ENCODE measurements at places on chromosomes 1 and 21.

GRCh38 chr1:213003256-213003655 lies 12.4 kb downstream of the ANGEL2 start:
- no peak for DNase-seq

DNA sequence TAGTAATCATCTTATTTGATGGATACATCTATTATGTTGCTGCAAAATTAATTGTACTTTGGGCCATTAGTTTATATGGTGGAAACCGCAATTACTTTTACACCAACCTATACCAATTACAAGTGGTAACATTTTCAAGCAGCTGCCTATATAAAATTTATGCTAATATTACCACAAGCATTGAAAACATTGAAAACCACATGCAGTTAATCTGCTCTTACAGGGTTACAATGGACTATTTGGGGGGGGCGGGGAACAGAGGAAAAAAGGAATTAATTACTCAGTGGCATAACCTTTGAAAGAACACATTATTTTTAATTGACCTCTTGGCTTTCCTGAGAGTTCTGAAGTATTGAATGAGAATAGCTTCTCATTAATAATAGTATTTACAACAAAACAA lies 1793.2 kb downstream of the NCAM2 start:
- no peak for DNase-seq

GRCh38 chr1:11429935-11430334 lies 49.0 kb upstream of the DISP3 start:
- DNase-seq: no peak

DNA sequence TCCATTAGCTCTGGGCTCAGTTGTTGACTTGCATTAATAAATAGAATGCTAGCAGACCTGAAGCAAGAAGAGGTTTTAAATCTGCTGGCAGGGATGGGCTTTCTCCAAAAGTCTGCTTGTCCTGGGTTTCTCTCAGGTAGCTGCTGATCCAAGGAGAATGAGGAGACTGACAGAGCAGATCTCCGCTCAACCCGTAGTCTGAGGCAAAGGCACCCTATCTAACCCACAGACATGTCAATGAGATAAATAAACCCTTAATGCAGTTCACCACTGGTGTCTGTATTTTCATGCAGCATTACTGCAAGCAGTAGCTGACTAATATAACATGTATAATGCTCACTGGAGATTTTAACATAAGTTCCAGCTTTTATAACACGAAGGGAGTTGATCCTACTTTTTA lies 44.1 kb upstream of the RGS21 start:
- no peak for DNase-seq

DNA sequence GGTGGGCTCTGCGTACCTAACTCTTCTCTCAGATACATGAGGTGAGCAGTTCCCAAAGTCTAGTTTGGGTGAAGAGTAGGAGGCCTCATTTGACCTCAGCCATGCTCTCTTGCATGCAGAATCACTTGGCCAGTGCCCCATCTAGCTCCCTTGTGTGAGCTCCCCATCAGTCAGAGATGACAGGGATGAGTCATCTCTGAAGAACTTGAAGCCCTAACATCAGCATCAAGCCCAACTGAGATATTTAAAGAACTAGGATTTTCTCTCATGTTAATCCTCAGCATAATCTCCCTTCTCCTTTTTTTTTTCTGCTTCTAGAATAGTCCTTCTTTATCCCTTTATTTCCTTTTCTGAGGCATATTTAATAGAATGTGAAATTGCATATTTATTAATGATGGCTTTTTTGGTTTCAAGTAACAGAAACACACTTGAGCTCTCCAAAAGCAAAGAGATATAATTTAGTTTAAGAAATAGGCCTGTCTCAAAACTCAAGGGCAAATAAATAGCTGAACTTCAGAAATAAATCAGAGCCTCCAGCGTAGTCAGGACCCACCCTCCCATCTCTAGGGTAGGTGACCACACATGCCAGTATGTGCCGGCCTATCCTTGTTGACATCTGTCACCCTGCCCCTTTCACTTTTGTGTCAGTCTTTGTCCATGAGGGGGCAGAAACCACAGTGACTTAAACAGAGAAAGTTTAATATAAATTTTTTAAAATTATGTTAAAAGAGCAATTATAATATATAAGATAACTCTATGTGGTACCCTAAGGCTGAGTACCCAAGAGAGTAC lies 112.3 kb downstream of the TSEN15 start:
- no peak for DNase-seq

GRCh38 chr1:195715652-195716051 lies 892.6 kb downstream of the KCNT2 start:
- DNase-seq: no peak

DNA sequence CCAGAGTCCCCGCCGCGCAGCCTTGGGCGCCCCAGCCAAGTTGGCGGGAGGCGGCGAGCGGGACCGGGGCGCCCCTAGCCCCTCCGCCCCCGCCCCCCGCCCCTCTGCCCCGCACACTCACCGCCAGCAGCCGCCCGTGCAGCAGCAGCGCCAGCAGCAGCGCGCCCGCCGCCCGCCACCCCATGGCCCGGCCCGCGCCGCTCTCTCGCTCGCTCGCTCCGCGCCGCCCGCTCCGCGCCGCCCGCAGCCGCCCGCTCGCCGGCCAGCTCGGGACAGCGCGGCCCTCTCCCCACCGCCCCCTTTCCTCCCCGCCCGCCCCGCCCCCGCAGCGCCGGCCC lies at the start of gene HSPG2:
HSPG2 (minus strand) TSS at position 277 of the 338 bp plus-strand sequence; CDS start at position 184, 93 bp downstream.
- DNase-seq: no peak

DNA sequence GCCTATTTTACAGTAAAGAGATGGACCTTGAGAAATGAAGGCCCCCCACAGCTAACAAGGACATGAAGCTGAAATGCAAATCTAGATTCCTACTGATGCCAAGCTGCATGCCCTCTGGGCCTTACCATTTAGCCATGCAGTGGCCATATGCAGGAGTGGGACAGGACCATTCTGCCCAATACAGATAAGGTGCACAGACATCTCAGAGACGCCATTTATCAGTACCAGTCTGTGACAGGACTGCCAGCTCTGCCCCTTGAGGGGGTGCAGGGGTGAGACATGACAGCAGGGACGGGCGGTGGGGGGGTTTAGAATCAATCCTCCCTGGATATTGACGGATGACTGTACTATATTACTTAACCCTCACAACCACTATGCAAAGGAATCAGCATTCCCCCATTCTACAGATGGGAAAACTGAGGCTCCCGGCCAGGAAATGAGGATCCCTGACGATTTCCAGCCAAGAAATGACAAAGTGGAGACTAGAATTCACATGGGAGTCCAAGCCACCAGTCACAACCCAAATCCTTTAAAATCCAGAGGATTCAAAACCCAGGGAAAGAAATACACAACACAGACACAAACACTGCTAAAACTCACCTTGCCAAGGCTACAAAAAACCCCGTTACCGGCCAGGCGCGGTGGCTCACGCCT lies 10.8 kb downstream of the SSBP3 start:
- no peak for DNase-seq

DNA sequence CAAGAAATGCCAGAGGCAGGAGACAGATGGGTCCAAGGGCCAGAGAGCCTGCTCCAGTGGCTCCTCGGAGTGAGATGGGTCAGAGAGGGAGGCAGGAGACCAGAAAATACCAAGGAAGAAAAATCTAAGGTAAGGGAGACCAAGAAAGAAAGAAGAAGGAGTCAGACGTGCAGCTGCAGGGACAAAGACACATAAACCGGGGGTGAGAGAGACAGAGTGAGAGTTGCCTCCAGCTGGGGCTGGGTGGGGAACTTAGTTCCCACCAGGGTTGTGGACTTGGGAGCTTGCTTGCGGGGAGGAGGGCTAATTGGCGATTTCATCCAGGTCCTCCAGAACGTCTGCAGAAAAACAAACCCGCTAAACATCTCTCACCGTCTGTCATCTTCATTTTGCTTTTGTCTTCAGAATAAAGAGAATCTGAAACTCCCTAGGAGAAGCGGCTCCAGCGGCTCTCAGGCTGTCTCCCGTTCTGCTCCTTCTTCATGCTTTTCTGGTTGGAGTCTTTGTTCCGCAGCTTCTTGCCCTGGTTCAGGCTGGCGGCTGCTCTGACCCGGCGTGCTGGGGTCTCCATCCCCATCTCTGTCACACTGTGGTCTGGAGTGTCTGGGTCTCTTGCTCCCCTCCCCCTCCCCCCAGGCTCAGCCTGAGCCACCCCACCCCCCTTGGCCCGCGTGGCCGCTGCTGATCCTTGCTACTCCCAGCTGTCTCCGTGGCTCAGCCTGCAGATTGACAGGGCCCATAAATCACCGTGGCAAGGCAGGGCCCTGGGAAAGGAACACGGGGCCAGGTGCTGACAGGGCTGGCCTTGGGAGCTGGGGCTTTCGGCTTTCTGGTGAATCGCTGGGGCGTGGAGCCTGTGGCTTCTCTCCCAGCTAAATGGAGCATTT lies 66.6 kb downstream of the UBIAD1 start:
- no peak for DNase-seq

DNA sequence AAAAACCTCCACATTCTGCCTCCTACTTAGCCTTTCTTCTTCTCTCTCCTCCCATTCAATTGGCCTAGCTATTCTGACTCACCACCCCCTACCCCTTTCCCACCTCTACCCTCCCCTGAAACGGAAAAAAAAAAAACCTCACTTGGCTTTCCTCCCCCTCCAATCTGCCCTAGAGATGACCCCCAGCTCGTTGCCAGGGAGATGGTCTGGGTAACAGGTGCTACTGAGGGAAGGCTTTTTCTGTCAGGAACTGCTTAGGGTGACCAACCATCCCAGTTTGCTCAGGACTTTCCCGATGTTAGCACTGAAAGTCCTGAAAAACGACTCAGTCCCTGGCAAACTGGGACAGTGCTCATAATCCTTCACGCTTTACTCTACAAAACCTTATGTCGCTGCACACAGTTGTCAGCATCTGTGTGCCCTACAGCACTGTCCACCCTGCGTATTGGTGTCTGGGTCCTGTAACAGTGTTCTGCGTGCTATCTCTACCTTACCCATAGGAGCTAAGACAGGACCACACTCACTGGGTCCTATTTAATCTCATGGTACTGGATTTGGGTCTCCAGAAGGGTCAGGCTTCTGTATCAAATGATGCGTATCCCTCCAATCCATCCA lies 7.7 kb upstream of the CADM3 start:
- no peak for DNase-seq

- no peak for DNase-seq
These were observed 185.2 kb upstream of the TMEM51 start for GRCh38 chr1:14968251-14968851.

DNA sequence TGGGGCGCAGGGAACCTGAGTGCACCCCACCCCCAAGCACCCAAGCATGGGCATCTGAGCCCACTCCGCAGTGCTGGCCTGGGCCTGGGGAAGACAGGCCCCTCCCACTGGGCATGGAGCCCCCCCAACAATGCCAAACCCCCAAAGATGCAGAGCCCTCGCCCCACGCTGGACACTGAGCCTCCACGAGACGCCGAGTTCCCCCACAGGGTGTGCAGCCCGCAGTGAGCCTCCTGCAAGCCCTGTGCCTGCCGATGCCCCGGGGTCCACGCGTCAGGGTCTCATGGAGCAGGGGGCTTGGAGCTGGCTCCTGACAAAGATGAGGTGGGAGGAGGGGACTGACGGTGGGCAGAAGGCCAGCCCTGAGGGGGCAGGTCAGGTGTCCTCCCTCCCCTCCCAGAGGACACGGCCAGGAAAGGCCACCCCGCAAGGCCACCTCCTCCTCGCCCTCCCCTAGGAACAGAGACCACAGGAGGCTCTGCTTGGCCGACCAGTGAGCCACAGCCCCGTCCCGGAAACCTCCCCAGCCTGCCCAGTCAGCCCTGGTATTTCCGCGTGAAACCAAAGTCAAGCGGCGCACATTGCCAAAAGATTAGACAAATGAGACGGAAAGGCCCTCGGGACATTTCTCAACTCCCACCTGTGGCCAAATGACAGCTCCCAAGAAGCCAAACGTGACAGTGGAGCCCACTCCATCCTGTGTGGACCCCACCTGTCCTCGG lies 33.4 kb downstream of the MEGF6 start:
- no peak for DNase-seq

- no peak for DNase-seq
These were observed 18.8 kb downstream of the PTPRC start for GRCh38 chr1:198657550-198658064.

GRCh38 chr1:188769181-188769580 lies 1708.5 kb downstream of the BRINP3 start:
- no peak for DNase-seq

DNA sequence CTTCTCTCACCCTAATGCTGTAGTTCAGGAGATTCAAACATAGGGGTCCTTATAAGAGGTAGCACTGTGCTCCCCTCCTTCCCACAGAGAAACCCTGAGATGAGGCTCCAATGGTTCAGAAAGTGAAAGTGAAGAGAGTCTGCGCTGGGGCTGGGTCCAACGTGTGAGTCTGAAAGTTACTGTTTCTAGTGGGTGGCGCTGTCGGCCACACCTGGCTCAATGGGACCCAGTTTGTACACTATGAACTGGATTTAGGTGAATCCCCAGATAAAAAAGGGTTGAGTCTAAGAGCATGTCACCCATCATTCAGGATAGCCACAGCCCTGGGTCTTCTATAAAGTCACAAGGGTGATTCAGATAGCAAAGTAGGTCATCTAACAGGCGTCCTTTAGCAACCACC lies 2.8 kb downstream of the SMCP start:
- no peak for DNase-seq

DNA sequence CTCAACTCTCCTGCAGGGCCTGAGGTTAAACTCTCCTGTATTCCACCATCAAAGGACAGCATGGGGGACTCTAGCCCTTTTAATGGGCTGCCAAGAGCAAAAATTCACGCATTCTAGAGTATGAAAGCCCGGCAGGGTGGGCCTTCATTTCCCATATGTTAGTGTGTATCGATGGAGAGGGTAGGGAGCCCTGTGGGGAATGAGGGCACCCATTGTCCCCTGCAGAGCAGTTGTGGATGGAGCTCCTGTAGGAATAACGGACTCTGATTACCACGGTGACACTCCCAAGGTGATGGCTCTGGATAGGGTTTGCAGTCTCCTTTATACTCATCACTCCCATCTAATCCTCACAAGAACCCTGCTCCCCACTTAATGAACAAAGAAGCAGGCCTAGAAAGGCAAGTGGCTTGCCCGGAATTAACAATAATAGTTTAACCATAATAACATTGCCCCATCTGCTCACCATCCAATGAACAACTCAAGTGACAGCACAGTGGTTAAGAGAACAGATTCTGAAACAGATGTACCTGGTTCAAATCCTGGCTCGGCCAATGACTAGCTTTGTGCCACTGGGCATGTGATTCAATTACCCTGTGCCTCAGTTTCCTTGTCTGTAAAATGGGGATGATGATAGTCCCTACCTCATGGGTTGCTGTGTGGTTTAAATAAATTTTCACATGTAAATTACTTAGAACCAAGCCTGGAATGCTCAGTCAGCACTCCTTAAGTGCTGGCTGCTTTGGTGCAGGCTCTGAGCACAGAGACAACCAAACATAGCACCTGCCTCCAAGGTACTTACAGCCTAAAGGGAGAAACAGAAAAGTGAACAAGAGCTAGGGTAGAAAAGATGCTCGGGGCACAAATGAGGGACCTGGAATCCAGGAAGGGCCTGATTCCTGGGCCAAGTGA lies 29.0 kb downstream of the HIVEP3 start:
- DNase-seq: no peak

DNA sequence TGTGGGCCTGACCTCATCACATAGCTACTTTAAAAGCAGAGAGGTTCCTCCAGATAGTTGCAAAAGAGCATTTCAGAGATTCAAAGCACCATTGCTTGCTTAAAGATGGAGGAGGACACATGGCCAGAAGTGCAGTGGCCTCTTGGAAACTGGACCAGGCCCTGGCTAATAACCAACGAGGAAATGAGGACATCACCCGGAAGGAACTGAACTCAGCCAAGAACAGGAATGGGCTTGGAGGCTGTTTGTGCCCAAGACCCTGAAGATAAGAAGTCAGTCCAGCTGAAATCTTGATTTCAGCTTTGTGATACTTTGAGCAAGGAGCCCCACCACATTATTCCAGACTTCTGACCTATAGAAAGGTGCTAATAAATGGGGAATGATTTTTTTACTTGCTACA lies 437.0 kb downstream of the PTPRC start:
- DNase-seq: no peak

- no peak for DNase-seq
These were observed 35.1 kb upstream of the DIP2A start for GRCh38 chr21:46423546-46424038.

All from stimulated activated CD8-positive, alpha-beta memory T cell treated with anti-CD3 and anti-CD28 coated beads, Interleukin-15, amount 100 ng/mL, for 4 hours (primary cell).